ENCODE measurements at places on chromosomes 16 and 17.

- no peak for DNase-seq
Observed at GRCh38 chr17:60371818-60372510, 20.0 kb downstream of the USP32 start.

DNA sequence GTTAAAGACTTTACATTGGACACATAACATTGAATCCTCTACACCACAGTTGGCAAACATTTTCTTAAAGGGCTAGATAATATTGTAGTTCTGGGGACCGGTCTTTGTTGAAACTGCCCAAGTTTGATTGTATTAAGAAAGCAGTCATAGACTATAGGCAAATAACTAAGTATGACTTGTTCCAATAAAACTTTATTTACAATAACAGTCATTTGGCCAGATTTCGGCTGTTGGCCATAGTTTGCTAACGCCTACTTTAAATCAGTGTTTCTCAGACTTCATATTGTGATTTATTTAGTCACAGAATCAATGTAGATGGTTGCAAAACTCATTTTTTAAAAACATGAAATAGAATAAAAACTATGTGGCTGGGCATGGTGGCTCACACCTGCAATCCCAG lies 531.8 kb downstream of the XYLT1 start:
- DNase-seq: no peak

DNA sequence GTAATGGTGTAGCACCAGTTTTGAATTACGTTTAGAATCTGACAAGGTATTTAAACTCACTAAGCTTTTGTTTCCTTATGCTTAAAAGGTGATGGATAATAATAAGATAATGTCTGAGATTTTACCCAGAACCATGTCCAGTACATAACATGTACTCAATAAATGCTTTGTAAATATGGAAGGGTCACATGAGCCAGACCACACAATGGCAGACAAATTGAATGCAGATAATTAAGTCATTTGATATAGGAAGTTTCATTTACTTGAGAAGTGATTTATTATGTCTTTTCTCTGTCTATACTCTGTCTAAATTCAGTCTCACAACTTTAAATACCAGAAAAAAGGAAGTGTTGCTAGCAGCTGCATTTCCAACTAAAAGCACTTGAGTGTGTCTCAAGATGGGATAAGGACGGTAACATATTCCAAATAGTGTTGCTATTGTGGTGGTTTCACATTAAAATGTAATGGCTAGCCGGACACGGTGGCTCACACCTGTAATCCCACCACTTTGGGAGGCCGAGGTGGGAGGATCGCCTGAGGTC lies 52.5 kb upstream of the DHX40 start:
- no peak for DNase-seq

GRCh38 chr16:85505794-85506634 lies 107.1 kb upstream of the GSE1 start:
- no peak for DNase-seq

DNA sequence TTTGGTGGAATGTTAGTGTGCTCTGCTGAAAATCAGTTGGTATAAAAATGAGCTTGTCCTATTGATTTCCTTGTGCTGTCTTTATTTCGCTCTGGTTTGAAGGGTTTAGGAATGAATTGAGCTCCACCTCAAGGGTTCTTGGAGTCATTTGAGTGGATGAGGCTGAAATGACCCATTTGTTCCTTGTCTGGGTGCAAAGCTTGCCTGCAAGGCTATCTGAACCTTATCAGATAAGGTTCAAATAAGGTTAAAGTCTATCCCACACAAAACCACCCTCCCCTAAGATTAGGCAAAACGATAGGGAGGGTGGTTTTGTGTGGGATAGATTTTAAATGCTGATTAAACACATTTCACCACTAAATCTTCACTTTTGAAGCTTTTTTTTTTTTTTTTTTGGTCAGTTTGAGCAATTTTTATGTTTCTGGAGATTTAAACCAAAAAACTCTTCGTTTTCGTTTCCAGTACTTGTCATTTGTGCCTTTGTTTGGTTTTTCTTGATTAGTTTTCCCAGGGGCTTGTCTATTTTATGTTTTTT lies 62.7 kb downstream of the ARHGAP44 start:
- DNase-seq: no peak

DNA sequence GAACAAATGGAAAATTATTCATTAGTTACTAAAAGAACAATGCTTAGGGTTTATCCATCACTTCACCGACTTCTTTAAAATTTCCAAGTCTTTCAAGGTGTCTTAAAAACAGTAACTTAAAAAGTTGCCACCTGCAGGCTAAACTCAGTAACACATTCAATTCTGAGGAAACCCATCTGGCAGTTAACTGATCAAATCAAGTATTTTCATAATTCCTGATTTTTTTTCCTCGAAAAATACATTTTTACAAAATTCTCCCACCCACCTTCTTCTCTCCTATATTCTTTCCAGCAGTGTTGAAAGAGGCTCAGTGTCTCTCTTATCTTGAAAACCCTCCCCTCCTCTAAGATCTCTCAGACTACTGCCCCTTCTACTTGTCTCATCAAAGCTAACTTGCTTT lies 29.9 kb downstream of the PARN start:
- DNase-seq: no peak

All from NCI-H187 treated with DMSO at 0.1 percent for 48 hours (cell line).